ENCODE measurements at places on chromosomes 6 and 20. TPM values are rescaled to one million over a fixed set of nuclear protein-coding genes. Genes with fewer than 3 reads are reported as not detected.

EIF6 gene
- total RNA-seq, result 215 TPM

UBE2C gene
- total RNA-seq, result 43.6 TPM

KIF6 gene
- total RNA-seq, result under 0.01 TPM

ISM1 gene
- not detected for total RNA-seq

DNA sequence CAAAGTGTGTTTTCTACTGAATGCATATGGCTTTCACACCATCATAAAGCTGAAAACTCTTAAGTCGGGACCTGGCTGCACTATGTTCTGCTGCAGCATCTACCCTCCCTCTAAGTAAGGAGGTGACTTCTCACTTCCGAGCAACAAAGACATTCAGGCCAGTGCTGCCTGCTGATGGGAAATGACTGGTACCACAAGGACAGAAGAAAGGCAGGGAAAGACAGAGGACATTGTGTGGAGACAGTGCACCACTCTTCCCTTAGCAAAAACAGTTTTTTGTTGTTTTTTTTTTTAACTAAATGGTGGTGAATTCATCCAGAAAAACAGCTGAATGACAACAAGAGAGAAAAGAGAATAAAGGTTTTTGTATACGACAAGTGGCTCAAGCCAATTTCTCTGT lies 81.5 kb downstream of the MAP7 start:
- no peak for DNase-seq
- no peaks in the 10 kb centered on the region for H3K36me3 ChIP-seq
- peaks cover 3% of the 10 kb centered on the region for H3K4me1 ChIP-seq
- H3K27me3 ChIP-seq, result peaks cover 7% of the 10 kb centered on the region
- H3K27ac ChIP-seq, result no peak overlapping the region

DNA sequence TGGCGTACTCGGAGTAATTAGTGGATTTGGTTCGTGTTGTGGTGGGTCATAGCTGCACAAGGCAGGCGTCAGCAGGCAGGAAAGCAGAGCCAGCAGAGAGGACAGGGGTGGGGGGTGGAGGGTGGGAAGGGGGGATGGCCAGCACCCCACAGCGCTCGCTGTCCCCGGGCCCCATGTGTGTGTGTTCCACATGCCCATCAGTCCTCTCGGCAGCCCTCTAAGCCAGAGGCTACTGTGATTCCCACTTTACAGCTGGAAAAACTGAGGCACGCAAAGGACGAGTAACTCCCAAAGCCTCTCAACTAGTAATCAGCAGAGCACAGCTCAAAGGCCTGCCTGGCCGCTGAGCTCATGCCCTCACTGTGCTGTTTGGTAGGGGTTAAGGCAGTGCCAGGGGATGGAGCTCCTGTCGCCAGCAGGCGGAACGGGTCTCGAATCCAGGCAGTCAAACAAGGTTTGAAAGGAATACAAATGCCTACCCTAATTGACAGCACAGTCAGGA lies 175.2 kb downstream of the ZDHHC14 start:
- no peaks in the 10 kb centered on the region for H3K27me3 ChIP-seq

DNA sequence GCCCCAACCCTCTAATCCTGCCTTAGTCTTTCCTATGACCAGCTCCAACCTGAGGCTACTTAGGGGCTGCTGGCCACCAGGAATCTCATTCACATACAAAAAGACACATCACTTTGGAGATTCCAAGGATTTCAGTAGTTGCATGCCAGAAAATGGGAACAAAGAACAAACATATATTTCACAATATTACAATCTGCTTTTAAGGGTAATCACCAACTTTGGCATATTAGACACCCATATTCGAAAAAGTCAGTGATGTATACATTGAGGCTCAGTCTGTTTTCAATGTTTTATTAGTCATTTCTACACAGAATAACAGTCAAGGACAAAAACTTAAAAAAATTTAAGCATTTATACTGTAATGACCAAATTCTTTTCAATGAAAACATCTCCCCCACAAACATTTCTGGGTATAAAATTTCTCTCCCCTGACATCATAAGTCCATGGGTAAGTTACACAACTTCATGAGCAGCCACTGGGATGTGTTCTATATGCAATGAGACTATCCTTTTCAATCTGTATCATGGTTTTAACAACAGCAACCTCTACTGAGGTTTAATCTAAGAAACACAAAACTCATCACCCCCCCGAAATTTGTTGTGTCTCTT lies 103.5 kb downstream of the MAP7 start:
- DNase-seq, result peak; percentile 80
- peak overlapping the region; percentile 86 for H3K27ac ChIP-seq
- no peak overlapping the region for H3K4me3 ChIP-seq
- peaks cover 6% of the 10 kb centered on the region for H3K4me1 ChIP-seq

DNA sequence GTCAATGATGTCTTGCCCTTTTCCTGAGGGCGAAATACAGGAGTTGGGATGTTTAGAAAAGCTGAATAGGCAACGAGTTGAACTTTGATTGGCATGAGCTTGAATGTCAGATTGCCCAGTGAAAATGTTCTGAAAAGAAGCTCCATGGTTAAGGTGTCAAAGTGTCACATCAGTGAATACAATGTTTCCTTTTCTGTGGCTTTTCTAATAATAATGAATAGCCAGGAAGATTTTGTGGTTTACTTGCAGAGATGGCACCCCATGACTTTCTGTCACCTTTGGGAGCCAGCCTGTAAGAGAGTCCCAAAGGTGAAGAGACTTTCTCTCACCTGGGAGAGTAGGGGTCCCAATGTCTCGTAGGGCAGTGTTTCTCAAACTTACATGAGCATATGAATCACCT lies 119.2 kb downstream of the KCNQ5 start:
- no peak overlapping the region for H3K27ac ChIP-seq
- DNase-seq, result no peak
- no peaks in the 10 kb centered on the region for H3K27me3 ChIP-seq
- no peak overlapping the region for H3K4me3 ChIP-seq
- H3K4me1 ChIP-seq, result no peaks in the 10 kb centered on the region
- no peaks in the 10 kb centered on the region for H3K36me3 ChIP-seq

NHLRC1 gene
- 0.83 TPM for total RNA-seq

PRDM13 gene
- total RNA-seq, result not detected

- H3K27ac ChIP-seq, result no peak overlapping the region
- H3K4me1 ChIP-seq, result no peaks in the 10 kb centered on the region
- no peaks in the 10 kb centered on the region for H3K36me3 ChIP-seq
- H3K27me3 ChIP-seq, result no peaks in the 10 kb centered on the region
- no peak overlapping the region for H3K4me3 ChIP-seq
- no peak for DNase-seq
These were observed 797.2 kb downstream of the BCKDHB start for GRCh38 chr6:80903711-80904110.

DNA sequence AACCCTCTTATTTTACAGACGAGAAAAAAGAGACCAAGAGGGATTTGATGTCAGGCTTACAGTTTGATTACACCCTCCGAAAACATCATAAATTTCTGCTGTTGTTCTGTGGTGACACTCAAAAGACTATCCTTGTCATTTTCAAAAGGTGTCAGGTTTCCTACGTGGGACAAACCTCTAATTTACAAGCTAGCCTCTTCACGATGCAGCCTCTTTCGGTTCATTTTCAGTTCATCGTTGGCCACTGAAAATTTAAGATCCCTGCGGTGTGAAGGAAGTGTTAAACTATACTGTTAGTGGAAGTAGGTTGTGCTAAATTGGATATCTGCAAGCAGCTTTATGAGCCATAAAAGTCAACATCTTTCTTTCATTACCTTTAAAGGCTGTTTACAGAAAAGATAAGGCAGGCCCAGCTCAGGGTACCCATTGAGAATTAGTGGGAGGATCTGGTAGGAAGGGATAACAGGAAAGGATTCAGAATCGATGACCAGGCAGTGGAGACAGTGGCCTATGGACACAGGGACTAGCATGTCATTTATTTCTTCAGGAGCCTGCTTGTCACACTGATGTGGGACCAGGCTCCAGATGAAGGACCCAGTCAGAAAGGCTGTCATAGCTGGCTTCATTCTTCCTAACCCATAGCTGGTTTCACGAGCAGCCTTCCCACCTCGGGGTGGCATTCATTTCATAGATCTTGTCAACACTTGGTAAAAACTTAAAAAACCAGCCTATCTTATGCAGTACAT lies 329.1 kb upstream of the SOX4 start:
- H3K36me3 ChIP-seq, result no peaks in the 10 kb centered on the region
- no peak overlapping the region for H3K27ac ChIP-seq
- no peak overlapping the region for H3K4me3 ChIP-seq
- H3K27me3 ChIP-seq, result peaks cover 3% of the 10 kb centered on the region
- H3K4me1 ChIP-seq, result no peaks in the 10 kb centered on the region

GRCh38 chr20:59752704-59753460 lies 148.5 kb downstream of the PHACTR3 start:
- no peaks in the 10 kb centered on the region for H3K4me1 ChIP-seq
- no peaks in the 10 kb centered on the region for H3K27me3 ChIP-seq
- no peak overlapping the region for H3K4me3 ChIP-seq
- no peak for DNase-seq
- H3K36me3 ChIP-seq, result no peaks in the 10 kb centered on the region

- DNase-seq, result no peak
- H3K27me3 ChIP-seq, result no peaks in the 10 kb centered on the region
- H3K4me1 ChIP-seq, result no peaks in the 10 kb centered on the region
- H3K36me3 ChIP-seq, result no peaks in the 10 kb centered on the region
- H3K4me3 ChIP-seq, result no peak overlapping the region
These were observed 173.7 kb downstream of the PHACTR1 start for GRCh38 chr6:12890171-12890790.

DNA sequence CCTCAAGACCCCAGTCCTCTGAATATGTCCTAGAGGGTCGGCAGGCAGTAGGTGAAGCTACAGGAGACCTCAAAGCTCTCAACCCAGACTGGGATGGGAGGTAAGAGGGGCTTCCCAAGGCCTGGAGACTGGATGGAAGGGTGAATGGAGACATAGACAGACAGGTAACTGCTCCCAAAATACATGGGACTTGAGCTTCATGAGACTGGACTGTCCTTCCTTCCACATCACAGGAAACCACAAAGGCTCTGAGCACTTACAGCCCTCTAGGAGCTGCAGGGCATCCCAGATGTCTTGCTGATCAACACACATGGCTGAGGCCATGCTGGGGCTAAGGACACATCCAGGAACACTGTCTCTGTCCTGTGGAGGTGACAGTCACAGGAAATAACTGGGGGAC lies 11.6 kb downstream of the HSPA12B start:
- no peaks in the 10 kb centered on the region for H3K36me3 ChIP-seq
- no peak overlapping the region for H3K27ac ChIP-seq
- H3K4me3 ChIP-seq, result no peak overlapping the region
- peaks cover 16% of the 10 kb centered on the region for H3K27me3 ChIP-seq

GRCh38 chr6:28401172-28401571 lies 1.6 kb upstream of the ZSCAN12 start:
- H3K27ac ChIP-seq, result no peak overlapping the region
- H3K4me3 ChIP-seq, result no peak overlapping the region
- H3K4me1 ChIP-seq, result peaks cover 6% of the 10 kb centered on the region
- no peaks in the 10 kb centered on the region for H3K27me3 ChIP-seq

DNA sequence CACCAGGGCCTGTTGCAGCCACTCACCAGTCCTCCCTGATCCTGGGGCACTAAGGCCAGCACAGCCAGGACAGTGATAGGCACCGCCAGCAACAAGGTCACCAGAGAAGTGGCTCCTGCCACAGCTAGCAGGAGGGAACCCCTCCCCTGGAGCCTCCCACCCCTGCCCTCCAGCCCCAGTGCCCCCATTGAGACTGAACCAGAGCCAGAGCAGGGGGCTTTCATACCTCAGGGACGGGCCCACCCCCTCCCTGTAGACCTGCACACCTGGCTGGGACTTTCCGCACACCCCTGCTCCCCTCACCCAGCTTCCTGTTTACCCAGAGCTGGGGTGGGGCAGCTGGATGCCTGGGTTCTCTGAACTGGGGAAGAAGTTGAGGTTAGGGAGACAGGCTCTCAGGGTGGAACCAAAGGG lies at the start of gene LTB:
TSS of gene LTB (minus strand) at position 195 of the 414 bp plus-strand sequence. CDS start at position 188, 7 bp downstream.
- H3K4me3 ChIP-seq, result peak within 1 kb of the TSS; percentile 82
- H3K27me3 ChIP-seq, result peaks cover 11% of the 10 kb centered on the region
- DNase-seq, result no peak
- H3K36me3 ChIP-seq, result no peaks in the 10 kb centered on the region
- H3K4me1 ChIP-seq, result peaks cover 4% of the 10 kb centered on the region

CNKSR3 gene
- 15.8 TPM for total RNA-seq
